ENCODE measurements at places on chromosomes 5 and 9. TPM values are rescaled to one million over a fixed set of nuclear protein-coding genes. Genes with fewer than 3 reads are reported as not detected.

The ZDHHC21 gene
- total RNA-seq = 56.0 TPM

The PCDHA1 gene
- total RNA-seq = 0.71 TPM

The PRUNE2 gene
- total RNA-seq = 95.8 TPM

The FASTKD3 gene
- total RNA-seq = 26.1 TPM

The GPR151 gene
- total RNA-seq = not detected

The RAD23B gene
- total RNA-seq = 93.0 TPM

The TNFSF15 gene
- total RNA-seq = 1.0 TPM

The SLC36A2 gene
- total RNA-seq = not detected

The LEAP2 gene
- 1.1 TPM for total RNA-seq

The EGFLAM gene
- 75.3 TPM for total RNA-seq

The GKAP1 gene
- 34.0 TPM for total RNA-seq

The SCGB3A2 gene
- not detected for total RNA-seq

The SLCO6A1 gene
- not detected for total RNA-seq

The C5orf63 gene
- total RNA-seq = 9.1 TPM

The SH3TC2 gene
- total RNA-seq = 19.6 TPM

The HRCT1 gene
- not detected for total RNA-seq

The ZSWIM6 gene
- 25.5 TPM for total RNA-seq

The C9orf153 gene
- total RNA-seq = 1.2 TPM

The PPP3R2 gene
- 0.82 TPM for total RNA-seq

The SLC31A2 gene
- total RNA-seq = 9.6 TPM

The C1QTNF2 gene
- total RNA-seq = 16.9 TPM

The RACK1 gene
- total RNA-seq = 1,862 TPM

The EQTN gene
- total RNA-seq = 1.2 TPM

The KYAT1 gene
- total RNA-seq = 13.0 TPM

The NIPSNAP3A gene
- total RNA-seq = 37.6 TPM

The TRMT10B gene
- 8.7 TPM for total RNA-seq

The CAMK2A gene
- 3.8 TPM for total RNA-seq

The ENTPD2 gene
- total RNA-seq = 7.0 TPM

The RAPGEF1 gene
- 52.0 TPM for total RNA-seq

The CTXN3 gene
- total RNA-seq = 4.0 TPM

The SPATA31A3 gene
- not detected for total RNA-seq

The GFRA3 gene
- 2.7 TPM for total RNA-seq

The PTGES gene
- 8.9 TPM for total RNA-seq

The RECK gene
- total RNA-seq = 34.2 TPM

The FEM1C gene
- total RNA-seq = 53.1 TPM

The CENPH gene
- total RNA-seq = 9.8 TPM

The SLCO4C1 gene
- total RNA-seq = 0.77 TPM

The TICAM2 gene
- total RNA-seq = 2.4 TPM

The CCDC69 gene
- 3.8 TPM for total RNA-seq

The PCDHB4 gene
- total RNA-seq = 4.5 TPM

The IRX1 gene
- total RNA-seq = 13.0 TPM

The DROSHA gene
- 113 TPM for total RNA-seq

The SPATA31E1 gene
- not detected for total RNA-seq

The GABRP gene
- total RNA-seq = 7.6 TPM

The ANKDD1B gene
- 1.4 TPM for total RNA-seq

The CDC20B gene
- total RNA-seq = 0.38 TPM

The BOD1 gene
- 78.7 TPM for total RNA-seq

The OR1J1 gene
- not detected for total RNA-seq

The CAMK4 gene
- total RNA-seq = 28.8 TPM

The NOL8 gene
- 42.9 TPM for total RNA-seq

The THBS4 gene
- total RNA-seq = 217 TPM

The LURAP1L gene
- 32.5 TPM for total RNA-seq

The SUSD3 gene
- total RNA-seq = 2.4 TPM

The RMRP gene
- total RNA-seq = 5,655 TPM

All from camera-type eye (tissue), 1 donor.